ENCODE measurements at places on chromosomes 12 and 14.

GRCh38 chr14:45249856-45250575 lies 3.0 kb downstream of the MIS18BP1 start:
- DNase-seq, result no peak

GRCh38 chr12:56585098-56585497 lies 45.0 kb downstream of the BAZ2A start:
- DNase-seq, result no peak

GRCh38 chr14:32724867-32725471 lies 213.7 kb upstream of the NPAS3 start:
- DNase-seq, result no peak

GRCh38 chr14:82872494-82872893 lies 1338.8 kb upstream of the SEL1L start:
- no peak for DNase-seq

- no peak for DNase-seq
These were observed 41.5 kb downstream of the IFT81 start for GRCh38 chr12:110165540-110166159.

DNA sequence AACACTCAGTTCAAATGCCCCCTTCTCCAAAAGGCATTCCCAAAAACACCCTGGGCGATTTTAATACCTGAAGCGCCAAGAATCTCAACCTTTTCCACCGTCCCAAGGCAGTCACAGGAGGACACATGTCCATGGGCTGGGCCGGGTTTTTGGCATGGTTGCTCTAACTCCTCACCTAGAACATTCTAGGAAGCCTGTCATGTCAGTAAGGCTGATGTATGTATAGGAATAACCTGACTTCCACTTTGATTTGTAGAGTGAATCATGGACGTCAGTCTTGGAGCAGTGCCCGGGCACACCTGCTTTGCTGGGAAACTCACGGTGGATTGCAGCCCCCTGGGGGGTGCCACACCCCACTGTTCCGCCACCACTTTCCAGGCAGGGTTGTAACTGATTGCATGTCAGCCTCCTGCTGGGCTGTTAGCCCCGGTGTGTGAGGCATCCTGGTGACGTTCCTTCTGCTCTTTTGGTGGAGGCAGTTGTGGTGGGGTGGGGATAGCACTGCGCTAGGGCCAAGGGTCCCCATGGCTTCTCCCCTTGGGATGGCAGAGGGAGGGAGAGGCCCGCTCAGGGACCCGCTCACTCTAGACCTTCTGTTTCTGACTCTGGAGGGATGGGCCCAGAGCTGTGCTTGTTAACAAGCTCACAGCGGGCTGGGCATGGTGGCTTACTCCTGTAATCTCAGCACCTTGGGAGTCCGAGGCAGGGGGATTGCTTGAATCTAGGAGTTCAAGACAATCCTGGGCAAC lies 35.2 kb upstream of the FAM181A start:
- DNase-seq, result no peak
